ENCODE measurements at places on chromosomes 7 and 10. TPM values are rescaled to one million over a fixed set of nuclear protein-coding genes. Genes with fewer than 3 reads are reported as not detected.

The TMEM130 gene
- 0.44 TPM for total RNA-seq

The TRPV5 gene
- total RNA-seq = not detected

The NUTM2E gene
- not detected for total RNA-seq

The TUBAL3 gene
- not detected for total RNA-seq

The LRRC61 gene
- total RNA-seq = 3.3 TPM

The CLDN15 gene
- total RNA-seq = 5.8 TPM

The WNT8B gene
- not detected for total RNA-seq

The ZNF33B gene
- total RNA-seq = 6.1 TPM

The PTF1A gene
- not detected for total RNA-seq

The RET gene
- total RNA-seq = 1.6 TPM

The METTL27 gene
- total RNA-seq = 36.6 TPM

The HIF1AN gene
- 18.2 TPM for total RNA-seq

The C10orf53 gene
- not detected for total RNA-seq

The SPDYE16 gene
- 0.33 TPM for total RNA-seq

The HOXA6 gene
- total RNA-seq = not detected

The VAX1 gene
- total RNA-seq = not detected

The PDCD4 gene
- 94.7 TPM for total RNA-seq

The CCL24 gene
- not detected for total RNA-seq

The CTBP2 gene
- total RNA-seq = 78.1 TPM

The PON2 gene
- 56.1 TPM for total RNA-seq

The CACNB2 gene
- 1.2 TPM for total RNA-seq

The ASAH2B gene
- 1.3 TPM for total RNA-seq

The MINDY3 gene
- 34.4 TPM for total RNA-seq

The CPN1 gene
- total RNA-seq = not detected

The DYDC1 gene
- not detected for total RNA-seq

The GIMAP8 gene
- total RNA-seq = 0.15 TPM

The PPA1 gene
- 248 TPM for total RNA-seq

The OR2A42 gene
- not detected for total RNA-seq

The GPRIN2 gene
- total RNA-seq = not detected

The TRIM50 gene
- not detected for total RNA-seq

The KCNK18 gene
- total RNA-seq = not detected

The PARD3 gene
- total RNA-seq = 36.8 TPM

The ORAI2 gene
- total RNA-seq = 40.1 TPM

The SFTPD gene
- total RNA-seq = not detected

The EFCAB10 gene
- not detected for total RNA-seq

The TEX36 gene
- total RNA-seq = not detected

The SPDYE2B gene
- total RNA-seq = not detected

The PNLIPRP1 gene
- not detected for total RNA-seq

The EBLN1 gene
- not detected for total RNA-seq

The ATRNL1 gene
- 0.66 TPM for total RNA-seq

The TUBB8 gene
- total RNA-seq = not detected

The MYH16 gene
- total RNA-seq = not detected

The HOXA2 gene
- total RNA-seq = 1.3 TPM

The ERVW-1 gene
- total RNA-seq = not detected

The FOXP2 gene
- 10.9 TPM for total RNA-seq

The ASB10 gene
- total RNA-seq = not detected

The GDF10 gene
- total RNA-seq = 44.9 TPM

The IFIT1B gene
- total RNA-seq = not detected

The OR6B1 gene
- total RNA-seq = not detected

The FAM131B gene
- 3.9 TPM for total RNA-seq

The CD36 gene
- total RNA-seq = 2.5 TPM

The NUDT13 gene
- 1.2 TPM for total RNA-seq

The RARRES2 gene
- total RNA-seq = 20.7 TPM

The KIF11 gene
- total RNA-seq = 3.3 TPM

All from smooth muscle cell of trachea (primary cell).